ENCODE measurements at places on chromosomes 11 and 22. TPM values are rescaled to one million over a fixed set of nuclear protein-coding genes. Genes with fewer than 3 reads are reported as not detected.

Gene GPR83
- total RNA-seq: not detected

Gene OR52I2
- not detected for total RNA-seq

Gene NOX4
- total RNA-seq: 0.10 TPM

Gene CYB5R2
- total RNA-seq: 46.3 TPM

Gene CD6
- total RNA-seq: 0.14 TPM

Gene RTN4RL2
- total RNA-seq: 0.10 TPM

Gene HORMAD2
- not detected for total RNA-seq

Gene TAF1D
- 142 TPM for total RNA-seq

Gene ABCC8
- not detected for total RNA-seq

Gene OR2D2
- 0.11 TPM for total RNA-seq

Gene TRPC6
- 0.28 TPM for total RNA-seq

Gene ROBO4
- total RNA-seq: 1.5 TPM

Gene CREB3L1
- 0.88 TPM for total RNA-seq

Gene BRSK2
- total RNA-seq: 0.18 TPM

Gene PLEKHB1
- total RNA-seq: not detected

Gene OR8D1
- not detected for total RNA-seq

Gene SAA4
- total RNA-seq: not detected

Gene C11orf52
- 1.2 TPM for total RNA-seq

Gene MYEOV
- 3.0 TPM for total RNA-seq

Gene RFPL2
- not detected for total RNA-seq

Gene KCNK7
- total RNA-seq: 0.27 TPM

Gene SCARF2
- 0.14 TPM for total RNA-seq

Gene SCO2
- 1.9 TPM for total RNA-seq

Gene ART1
- total RNA-seq: not detected

Gene CPT1B
- 7.4 TPM for total RNA-seq

Gene FADS3
- 7.9 TPM for total RNA-seq

Gene SMIM38
- total RNA-seq: not detected

Gene ZNF280B
- total RNA-seq: 1.3 TPM

Gene OR1S2
- not detected for total RNA-seq

Gene MYOD1
- total RNA-seq: not detected

Gene FOLR3
- total RNA-seq: 11.4 TPM

Gene CCDC81
- 0.14 TPM for total RNA-seq

Gene RIMBP3C
- total RNA-seq: not detected

Gene SYT9
- total RNA-seq: not detected

Gene CALCA
- total RNA-seq: not detected
